ENCODE measurements at places on chromosomes 11 and 22. TPM values are rescaled to one million over a fixed set of nuclear protein-coding genes. Genes with fewer than 3 reads are reported as not detected.

GRCh38 chr11:77710358-77710757 is 72.8 kb upstream of the CLNS1A start:
- no peak for DNase-seq

DNA sequence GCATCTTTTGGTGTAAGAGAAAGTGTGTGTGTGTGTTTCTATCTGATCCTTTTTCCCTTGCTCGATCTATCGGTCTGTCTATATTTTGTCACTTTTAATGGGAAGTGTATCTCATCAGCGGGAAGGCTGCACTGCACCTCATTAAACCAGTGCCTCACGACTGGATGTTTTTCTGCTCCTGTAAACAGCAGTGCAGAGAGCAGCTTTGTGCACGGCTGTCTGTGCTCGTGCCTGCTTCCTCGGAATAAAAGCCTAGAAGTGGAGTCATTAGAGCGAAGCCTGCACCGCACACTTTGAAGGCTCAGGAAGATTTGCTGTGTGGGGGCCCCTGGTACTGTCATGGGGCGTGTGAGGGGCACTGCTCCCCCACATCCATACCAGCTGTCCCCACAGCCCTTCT is 27.0 kb upstream of the PARVG start:
- DNase-seq: no peak

DNA sequence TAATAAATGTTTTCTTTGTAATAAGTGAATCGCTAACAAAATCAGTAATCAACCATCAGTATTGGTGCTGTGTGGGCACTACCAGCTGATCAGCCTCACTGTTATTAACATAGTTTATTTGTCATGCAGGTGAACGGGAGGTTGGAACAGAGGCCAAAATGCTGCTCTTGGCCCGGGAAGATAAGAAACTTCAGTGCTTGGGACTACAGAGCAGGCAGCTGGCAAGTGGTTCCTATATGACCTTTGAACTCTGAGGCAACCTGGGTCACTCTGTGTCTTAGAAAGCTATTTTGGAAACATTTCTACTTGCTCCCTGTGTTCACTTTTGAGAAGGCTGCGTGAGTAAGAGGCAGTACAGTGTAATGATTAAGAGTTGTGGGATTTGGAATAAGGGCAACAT is 36.5 kb upstream of the DNAJB13 start:
- DNase-seq: no peak

DNA sequence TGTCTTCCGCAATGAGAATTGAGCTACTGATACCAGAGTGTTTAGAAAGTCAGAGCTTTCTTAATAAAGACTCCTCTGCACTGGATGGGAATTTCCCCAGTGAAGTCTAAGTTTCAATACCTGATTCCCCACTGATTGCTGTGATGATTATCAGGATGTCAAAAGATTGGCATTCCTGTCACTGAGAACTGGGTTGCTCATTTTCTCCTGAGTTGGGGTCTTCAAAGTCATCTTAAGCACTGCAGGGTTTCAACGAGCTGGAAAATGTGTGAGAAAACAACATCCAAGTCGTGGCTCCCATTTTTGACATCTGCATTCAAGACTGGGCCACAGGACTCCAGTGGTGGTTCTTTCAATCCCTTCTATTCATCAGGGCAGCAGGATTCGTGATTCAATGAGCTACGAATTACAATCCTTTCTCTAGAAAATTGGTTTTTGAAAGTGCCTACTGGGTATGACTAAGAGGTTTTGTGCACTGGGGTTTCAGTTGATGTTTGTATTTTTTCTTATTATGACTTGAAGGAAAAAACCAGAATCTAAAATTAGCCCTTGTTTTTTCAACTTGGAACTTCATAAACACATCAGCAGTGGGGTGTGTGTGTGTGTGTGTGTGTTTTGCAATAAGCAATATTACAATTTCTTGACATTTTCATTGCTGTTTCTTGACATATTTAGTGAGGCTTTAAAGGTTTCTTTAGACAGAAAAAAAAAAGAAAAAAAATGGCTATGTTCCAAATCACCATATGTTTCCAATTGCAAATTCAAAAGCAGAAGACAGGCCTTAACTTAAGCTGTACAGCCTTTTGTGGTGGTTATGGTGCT is 233.0 kb downstream of the FAM76B start:
- no peak for DNase-seq

GRCh38 chr11:94024547-94024946 is 3.4 kb downstream of the HEPHL1 start:
- no peak for DNase-seq

DNA sequence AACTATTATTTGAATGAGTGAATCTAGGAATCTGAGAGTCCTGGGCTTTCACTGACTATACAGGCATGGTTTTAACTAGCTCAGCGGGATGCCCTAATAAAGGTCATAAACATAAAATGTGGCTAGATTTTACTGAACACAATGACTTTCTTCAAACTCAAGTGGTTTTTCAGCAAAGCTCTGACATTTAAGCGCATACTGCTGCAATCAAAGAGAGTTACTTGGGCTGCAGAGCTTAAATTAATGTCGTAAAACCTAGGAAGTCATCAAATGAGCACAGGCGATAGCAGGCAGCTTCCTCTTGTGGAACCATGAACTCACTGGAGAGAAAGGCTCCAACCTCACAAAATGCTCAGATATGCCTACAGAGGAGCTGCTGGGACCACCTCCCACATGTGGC is 6.7 kb downstream of the CSNK2A3 start:
- no peak for DNase-seq

Gene RAB1B
- polyA plus RNA-seq: 57.1 TPM

Gene HORMAD2
- not detected for polyA plus RNA-seq

Gene BIK
- not detected for polyA plus RNA-seq

Gene LRRC4C
- 0.31 TPM for polyA plus RNA-seq

Gene CNTF
- polyA plus RNA-seq: 2.0 TPM

All from ovary (tissue), 10 donors.